Stimulated activated CD4-positive, alpha-beta T cell treated with anti-CD3 and anti-CD28 coated beads, Interleukin-4, amount 100 ng/mL, for 4 hours (primary cell): ENCODE measurements at places on chromosomes 2 and 18.

GRCh38 chr2:237592425-237592980, 2.0 kb upstream of the RAB17 start:
- DNase-seq, result no peak

DNA sequence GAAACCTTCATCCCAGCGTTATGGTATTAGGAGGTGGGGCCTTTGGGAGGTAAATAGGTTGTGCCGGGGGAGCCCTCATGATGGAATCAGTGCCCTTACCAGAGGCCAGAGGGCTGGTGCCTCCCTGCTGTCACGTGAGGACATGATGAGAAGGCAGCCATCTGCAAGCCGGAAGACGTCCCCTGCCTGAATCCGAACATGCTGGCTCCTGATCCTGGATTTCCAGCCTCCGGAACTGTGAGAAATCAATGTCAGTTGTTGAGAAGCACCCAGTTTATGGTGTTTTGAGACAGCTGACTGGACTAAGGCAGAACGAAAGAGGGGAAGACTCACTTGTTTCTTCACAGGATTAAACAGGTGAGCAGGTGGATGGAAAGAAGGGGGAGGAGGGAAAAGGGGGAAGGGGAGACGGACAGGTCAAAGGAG, 13.0 kb upstream of the KLF11 start:
- no peak for DNase-seq

- DNase-seq, result no peak
These were observed 68.6 kb downstream of the MERTK start for GRCh38 chr2:111967018-111967417.

- no peak for DNase-seq
These were observed 47.5 kb downstream of the TWIST2 start for GRCh38 chr2:238895361-238895882.

GRCh38 chr2:218031771-218032257, 29.0 kb upstream of the TNS1 start:
- DNase-seq, result no peak
